ENCODE measurements at places on chromosomes 7 and 10.

DNA sequence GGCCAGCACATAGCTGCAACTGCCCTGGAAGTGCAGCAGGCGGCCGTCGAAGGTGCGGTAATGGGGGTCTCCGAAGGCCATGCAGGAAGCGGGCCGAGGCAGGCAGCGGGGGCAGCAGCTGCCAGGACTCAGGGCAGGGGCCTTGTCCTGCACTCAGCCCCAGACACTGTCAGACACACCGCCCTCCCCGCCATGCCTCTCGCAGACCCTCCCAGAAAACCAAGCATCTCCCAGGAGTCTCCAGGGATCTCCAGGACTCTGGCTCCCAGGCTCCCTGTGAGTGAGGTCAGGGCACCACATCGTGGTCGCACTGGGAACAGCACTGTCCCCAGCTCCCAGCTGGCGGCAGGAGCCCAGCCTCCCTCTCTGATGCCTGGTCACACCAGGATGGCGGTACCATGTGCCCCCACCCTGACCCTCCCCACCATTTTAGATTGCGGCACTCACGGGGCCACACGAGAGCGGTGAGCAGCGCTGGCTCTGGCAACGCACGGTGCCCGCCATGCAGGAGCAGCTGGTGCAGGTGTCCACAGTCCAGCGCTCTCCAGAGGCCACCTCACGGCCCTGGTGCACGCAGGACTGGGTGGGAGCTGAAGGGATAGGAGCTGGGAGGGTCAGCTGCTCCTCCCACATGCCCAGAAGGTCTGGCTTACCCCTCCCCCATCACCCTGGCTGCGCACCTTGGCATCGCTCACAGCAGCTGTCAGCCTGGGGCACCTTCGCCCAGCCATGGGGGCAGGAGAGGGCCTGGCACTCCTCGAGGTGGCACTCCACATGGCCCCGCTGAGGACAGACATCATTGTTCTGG is 17.5 kb downstream of the ATP6V1F start:
- peak; percentile 59 for DNase-seq

- peak; percentile 12 for DNase-seq
These were observed 362.5 kb upstream of the NRP1 start for GRCh38 chr10:33697016-33697415.

- no peak for DNase-seq
These were observed 4.8 kb downstream of the IMPDH1 start for GRCh38 chr7:128404886-128405470.

GRCh38 chr10:62264702-62265436 is 3.8 kb downstream of the RTKN2 start:
- peak; percentile 94 for DNase-seq

- DNase-seq: no peak
These were observed 2.3 kb downstream of the STX1A start for GRCh38 chr7:73717025-73717807.

DNA sequence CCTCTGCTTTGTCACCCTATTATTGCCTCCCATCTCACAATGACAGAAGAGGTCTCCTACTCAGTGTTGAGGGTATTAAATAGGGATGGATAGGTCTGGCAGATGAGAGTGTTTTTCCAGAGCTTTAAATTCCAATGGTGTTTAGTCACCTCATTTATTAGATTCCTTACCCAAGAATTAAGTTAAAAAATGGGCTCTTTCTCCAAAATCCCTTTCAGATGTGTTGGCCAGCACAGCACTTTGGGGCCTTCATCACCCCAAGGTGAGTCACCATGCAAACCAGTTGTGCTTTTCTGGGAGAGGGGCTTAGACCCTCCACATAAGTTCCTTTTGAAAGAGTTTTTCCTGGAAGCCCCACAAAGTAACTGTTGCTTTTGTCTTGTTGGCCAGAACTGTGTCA is 78.4 kb downstream of the CYP26A1 start:
- DNase-seq: peak; percentile 56

DNA sequence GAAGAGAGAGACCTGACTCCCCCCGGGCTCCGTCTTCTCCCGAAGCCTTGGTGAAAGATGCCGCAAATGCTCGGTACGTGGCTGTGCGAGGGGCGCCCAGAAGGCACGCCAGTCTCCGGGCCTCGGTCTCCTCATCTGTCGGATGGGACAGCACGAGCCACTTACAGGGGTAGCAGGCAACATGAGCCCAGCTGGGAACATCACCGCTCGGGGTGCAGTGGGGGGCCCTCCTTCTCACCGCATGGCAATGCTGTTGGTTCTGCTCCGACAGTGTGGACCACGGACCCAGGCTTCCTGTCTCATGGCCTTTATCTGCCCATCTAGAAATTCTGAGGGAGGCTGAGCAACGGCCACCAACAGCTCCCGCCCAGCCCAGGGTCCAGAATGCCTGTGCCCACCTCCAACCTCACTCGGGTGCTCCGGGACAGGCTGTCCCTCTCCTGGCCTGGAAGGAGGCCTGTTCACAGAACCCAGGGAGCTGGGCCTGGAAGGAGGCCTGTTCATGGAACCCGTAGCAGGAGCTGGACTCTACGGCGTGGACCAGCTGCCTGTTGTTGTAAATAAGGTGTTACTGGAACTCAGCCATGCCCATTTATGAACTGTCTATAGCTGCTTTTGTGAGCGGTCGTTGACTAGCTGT is 15.8 kb downstream of the ADAP1 start:
- no peak for DNase-seq

DNA sequence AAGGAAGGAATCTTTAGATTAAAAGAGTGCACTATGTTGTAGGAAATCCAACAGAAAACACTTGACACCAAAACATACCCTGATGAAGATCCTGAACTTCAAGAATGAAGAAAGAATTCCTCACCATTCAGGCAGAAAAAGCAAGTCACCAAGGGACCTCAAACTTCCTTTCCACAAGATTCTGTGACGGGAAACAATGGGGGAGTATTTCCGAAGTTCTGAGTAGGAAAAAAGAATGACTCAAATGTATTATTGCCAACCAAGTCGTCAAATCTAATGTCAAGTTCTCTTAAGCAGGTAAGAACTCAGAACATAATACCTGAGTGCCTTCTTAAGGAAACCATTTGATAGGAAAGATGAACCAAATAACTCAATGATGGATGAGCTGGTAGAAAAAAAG is 44.7 kb upstream of the MTURN start:
- DNase-seq: no peak
